GM12892 (cell line): ENCODE measurements at places on chromosomes 2 and 18.

GRCh38 chr2:181308766-181309515 is 148.2 kb upstream of the ITGA4 start:
- DNase-seq, result no peak

DNA sequence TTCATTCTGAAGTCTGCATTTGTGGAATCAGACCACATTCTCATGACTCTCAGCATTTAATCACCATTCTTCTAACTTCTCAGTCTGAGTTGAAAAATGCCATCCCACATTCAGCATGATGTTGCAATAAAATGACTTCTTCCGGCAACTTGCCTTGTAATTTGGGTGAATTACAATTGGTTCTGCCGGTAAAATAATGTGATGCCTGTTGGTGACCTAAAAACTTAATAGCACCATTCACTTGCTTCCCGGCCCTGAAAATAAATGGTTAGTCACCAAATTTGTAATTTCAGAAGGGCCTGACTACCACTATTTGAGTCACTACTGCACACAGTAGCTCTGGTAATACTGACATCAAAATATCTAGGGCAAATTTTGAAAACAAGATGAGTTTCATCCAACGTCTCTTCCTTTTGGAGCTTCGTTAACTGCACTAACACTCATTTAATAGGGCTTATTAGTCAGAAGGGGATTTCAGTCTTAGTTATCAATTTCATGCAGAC is 637.1 kb upstream of the CHAC2 start:
- no peak for DNase-seq

GRCh38 chr2:120448961-120449810 is 103.2 kb downstream of the INHBB start:
- DNase-seq, result no peak

GRCh38 chr18:48080546-48080945 is 150.1 kb upstream of the SMAD2 start:
- no peak for DNase-seq

GRCh38 chr2:159971365-159972152 is 90.9 kb downstream of the PLA2R1 start:
- DNase-seq, result no peak

- no peak for DNase-seq
These were observed 3.3 kb downstream of the NCK2 start for GRCh38 chr2:105747991-105748390.

DNA sequence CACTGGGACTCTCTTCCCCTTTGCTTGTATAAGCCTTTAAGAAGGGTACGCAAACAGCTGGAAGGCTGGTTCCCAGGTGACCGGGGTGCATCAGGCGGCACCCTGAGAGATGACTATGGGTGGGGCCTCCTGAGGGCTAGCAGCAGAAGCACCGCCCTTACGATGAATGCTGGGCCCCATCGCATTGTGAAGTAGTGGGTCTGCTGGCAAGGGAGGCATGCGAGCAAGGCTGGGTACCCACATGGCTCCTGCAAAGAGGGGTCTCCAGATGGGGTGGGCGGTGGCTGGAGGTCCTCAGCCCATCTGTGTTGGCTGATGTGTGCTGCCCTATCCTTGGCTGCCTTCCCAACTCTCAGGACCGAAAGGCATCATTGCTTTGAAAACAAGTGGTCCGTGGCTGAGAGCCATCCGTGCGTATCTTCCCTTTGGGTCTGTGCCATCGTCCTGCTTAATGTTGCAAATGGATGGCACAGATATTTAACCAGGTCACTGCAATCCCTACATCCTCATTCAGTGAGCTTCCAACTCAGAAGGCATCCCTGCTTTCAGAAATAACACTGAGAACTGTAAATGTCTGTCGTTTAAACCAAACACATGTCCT is 83.5 kb upstream of the GPC1 start:
- no peak for DNase-seq

DNA sequence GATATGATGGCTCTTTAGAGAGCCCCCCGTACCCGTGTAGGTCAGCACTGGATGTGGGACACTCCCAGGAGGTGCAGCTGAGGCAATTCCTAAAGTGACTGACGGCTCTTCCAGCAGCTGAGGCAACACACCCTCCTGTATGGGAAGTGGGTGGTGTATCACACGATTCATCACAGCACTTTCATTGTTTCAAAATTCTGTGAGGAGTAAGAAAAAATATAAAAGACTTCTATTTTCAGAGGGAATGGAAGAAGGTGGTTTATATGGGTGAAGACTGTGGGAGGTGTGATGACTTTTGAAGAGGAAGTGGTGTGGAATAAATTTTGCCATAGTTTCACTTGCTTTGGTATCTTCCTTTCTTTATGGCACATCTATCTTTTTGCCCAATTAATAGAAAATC is 22.3 kb downstream of the QPCT start:
- no peak for DNase-seq

DNA sequence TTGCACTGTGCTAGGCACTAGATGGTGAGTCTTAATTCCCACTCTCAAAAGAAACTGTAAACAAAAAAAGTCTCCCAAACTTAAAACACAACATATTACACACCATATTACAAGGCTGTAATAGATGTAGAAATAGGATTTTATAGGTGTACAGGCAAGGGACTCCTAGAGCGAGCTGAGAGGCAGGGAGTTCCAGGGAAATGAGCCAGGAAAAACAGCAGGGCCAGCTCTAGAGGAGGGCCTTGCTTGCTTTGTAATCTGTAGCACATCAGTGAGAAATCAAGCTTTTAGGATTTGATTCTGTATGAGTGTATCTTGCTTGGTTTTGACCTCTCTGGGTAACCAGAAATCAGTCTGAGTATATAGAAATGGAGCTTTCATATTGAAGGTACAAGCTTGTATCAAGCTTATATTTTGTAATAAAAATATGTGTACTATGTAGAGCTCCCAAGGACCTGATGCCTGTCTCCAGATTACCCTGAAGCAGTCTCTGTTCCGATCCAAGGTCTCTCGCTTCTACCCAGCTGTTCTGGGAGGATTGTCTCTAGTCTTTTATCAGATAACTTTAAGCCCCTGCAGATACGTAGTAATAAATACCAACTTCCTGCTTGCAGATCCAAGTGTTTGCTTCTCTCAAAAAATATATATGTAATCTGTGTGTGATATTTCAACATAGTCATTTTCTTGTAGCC is 73.0 kb downstream of the MYO1B start:
- no peak for DNase-seq

DNA sequence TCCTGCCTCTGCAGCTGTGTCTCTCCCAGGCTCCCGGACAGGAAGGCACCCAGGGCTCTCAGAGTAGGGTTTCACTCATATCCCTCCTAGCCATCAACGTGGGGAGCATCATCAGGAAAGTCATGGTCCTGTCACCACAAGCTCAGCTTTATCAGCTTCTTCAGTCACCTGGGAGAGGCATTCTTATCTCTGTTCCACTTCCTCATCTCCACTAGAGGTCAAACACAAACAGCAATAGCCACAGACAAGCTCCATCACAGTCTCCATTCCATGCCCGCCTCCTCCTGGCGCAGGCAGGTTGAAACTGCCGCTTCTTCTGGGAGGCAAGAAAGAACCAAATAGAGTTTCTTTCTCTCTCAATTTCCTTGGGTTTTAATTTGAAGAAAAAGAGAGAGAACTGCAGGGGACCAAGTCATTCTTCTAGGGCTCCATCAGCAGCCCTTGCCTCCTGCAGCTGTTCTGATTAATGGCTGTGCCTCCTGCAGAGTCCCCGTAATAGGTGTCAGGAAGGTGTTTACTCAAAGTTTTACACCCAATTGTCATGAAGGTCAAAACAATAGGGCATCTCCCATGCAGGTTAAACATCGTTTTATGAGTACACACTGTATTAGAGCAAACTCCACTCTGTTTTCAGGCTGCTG is 377.9 kb downstream of the TMEM182 start:
- DNase-seq, result no peak

DNA sequence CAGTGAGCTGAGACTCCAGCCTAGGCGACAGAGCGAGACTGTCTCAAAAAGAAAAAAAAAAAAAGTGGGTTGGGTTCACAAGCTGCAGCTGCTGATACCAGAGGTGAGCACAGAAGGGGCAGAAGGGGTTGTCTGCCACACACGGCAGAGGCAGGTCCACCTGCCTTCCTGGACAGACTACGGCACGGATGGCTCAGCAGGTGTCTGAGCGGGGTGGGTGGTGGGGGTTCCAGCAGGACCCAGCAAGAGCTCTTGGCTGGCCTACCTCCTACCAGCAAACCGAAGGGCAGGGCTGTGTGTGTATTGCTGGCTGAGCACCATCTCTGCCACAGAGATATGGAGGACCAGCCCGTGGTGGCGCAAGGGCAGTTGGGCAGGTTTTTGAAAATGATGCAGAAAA is 130.4 kb upstream of the ASB18 start:
- DNase-seq, result no peak

GRCh38 chr2:25651782-25652455 is 21.5 kb downstream of the DTNB start:
- DNase-seq, result no peak

- no peak for DNase-seq
These were observed 46.8 kb downstream of the DOCK10 start for GRCh38 chr2:224995419-224995818.

GRCh38 chr2:26519396-26520147 is 41.6 kb upstream of the OTOF start:
- no peak for DNase-seq

GRCh38 chr18:1124495-1124894 is 219.8 kb downstream of the ADCYAP1 start:
- DNase-seq, result no peak

GRCh38 chr2:74558284-74559230 is 4.0 kb downstream of the DOK1 start:
- DNase-seq, result no peak

GRCh38 chr18:51523671-51524070 is 326.2 kb upstream of the MEX3C start:
- no peak for DNase-seq

DNA sequence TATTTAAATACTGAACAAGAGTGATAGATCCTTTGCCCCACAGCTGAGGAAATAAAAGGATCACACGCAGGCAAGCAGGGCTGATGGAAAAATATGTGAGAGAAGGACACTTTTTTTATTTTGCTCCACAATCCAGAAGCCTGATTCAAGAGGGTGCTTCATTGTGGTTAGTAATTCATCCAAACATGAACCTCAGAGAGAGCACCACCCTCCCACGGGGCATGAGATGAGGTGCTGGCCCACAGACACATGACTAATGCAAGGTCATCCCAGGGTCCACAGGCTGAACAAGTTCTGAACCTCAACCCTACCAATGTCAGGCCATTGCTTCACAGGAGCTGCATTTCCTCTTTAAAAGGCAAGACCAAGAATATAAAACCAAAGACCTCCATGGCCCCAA is 239.6 kb downstream of the MREG start:
- no peak for DNase-seq
